ENCODE measurements at places on chromosomes 4 and X.

DNA sequence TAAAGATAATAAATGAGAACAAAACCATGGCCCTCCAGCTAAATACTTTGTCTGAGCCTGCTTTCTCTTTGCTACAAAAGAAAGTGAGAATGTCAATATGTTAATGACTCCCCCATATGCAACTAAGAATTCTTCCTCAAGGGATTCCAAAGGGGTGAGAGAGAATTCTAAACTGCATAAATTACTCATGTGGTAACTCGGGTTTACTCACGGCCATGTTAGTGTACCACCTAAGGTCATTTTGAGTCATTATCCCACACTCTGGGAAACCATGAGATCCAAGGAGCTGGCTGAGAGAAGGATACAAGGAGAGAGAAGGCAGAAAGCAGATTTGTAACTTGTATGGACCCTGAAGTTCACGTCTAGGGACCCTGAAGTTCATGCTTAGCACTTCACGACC is 190.3 kb downstream of the DHX15 start:
- DNase-seq: no peak

- DNase-seq: no peak
Observed at GRCh38 chr4:25882226-25882625, 19.4 kb upstream of the SEL1L3 start.

- DNase-seq: no peak
Observed at GRCh38 chrX:149467461-149467860, 37.6 kb downstream of the IDS start.

DNA sequence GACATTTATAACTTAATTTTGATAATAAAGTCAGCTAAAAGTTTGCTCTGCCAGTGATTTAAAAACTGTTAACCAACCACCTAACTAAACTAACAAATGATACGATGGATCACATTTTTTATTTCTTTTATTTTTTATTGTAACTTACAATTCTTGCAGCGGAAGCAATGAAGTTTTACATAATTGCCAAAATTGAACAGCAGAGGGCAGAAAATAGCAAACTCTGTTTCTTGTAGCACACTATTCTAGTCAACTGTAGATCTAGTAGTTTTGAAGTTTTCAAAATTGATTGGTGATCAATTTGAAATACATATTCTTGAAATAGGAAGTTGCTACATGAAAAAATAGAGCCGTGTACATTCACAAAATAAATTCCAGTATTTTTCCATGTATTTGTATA is 2.8 kb upstream of the GRIA2 start:
- DNase-seq: no peak

DNA sequence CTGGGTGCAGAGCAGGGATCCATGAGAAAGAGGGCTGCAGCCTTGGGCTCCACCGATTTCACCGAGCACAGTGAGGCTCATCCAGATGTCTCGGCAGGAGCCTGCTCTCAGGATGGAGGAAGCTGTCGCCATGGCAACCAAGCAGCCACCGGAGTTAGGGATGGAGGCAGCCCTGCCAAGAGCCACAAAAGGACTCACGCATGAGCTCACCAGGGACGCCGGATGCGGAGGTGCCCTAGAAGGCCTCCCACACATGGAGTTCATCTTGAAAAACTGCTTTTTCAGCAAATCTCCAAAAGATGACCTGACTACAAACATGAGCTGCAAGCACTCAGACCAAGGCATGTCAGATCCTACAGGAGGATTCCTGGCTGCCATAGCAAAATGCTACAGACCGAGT is 90.7 kb downstream of the WFS1 start:
- DNase-seq: peak; percentile 80

DNA sequence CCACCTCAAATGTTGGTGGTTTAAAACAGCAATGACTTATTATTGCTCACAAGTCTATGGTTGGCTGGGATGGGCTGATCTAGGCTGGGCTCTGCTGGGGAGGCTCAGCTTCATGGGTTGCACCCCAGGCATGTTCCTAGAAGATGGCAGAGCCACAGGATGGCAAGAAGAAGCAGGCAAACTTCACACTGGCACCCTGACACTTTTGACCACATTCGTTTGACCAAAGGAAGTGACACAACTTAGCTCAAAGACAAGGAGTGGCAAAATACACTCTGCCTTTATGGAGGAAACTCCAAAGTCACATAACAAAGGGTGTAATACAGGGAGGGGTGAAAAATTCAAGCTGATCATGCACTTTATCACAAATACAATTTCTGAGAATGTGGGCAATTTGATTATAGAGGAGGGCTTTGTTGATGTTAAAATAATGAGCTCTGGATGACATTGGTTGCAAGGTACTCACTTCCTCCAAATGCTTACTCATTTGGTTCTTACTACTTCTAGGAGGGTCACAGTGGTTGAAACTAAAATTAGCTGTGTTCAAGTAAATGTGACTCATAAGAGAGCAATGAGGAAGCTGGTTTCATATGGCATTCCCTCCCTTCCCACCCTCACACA is 249.2 kb upstream of the RPS6KA3 start:
- no peak for DNase-seq

- DNase-seq: no peak
Observed at GRCh38 chr4:113708250-113708649, 53.3 kb downstream of the CAMK2D start.

- no peak for DNase-seq
Observed at GRCh38 chr4:177667687-177668086, 225.4 kb upstream of the AGA start.

GRCh38 chr4:14669371-14669770 is 332.9 kb upstream of the CPEB2 start:
- DNase-seq: no peak

- peak; percentile 28 for DNase-seq
Observed at GRCh38 chr4:166594326-166594946, 639.9 kb downstream of the SPOCK3 start.

DNA sequence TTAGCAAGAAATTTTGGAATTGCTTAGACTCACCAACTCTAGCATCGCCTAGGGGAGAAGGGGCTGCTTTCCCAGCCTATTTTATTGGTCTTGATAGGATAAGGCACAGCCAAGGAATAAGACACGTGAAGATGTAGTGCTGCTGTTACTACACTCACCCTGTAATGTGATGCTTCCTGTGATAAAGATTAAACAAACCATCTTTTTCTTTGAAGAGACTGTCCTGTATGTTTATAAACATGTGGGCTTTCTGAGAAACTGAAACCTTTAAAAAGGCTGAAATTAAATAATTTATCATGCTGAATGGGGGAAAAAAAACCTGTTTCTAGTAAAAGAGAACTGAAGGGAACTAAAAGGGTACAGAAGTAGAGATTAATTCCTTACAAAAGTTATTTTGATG is 13.2 kb downstream of the TAPT1 start:
- DNase-seq: no peak

DNA sequence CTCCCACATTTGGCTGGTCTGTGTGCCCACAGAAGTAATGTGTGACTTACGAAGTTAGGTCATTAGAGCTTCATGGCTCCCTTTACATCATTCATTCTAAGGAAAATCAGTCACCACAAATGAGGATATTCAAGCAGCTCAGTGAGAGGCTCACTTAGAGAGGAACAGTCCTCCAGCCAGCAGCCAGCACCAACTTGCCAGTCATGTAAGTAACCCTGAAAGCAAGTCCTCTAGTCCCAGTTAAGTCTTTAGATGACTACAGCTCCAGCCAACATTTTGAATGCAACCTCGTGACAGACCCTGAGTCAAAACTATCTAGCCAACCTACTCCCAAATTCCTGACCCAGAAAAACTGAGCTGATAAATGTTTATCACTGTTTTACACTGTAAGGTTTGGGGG is 71.3 kb downstream of the LRBA start:
- no peak for DNase-seq

Measured in SK-N-DZ (cell line).